ENCODE measurements at places on chromosomes 6 and 20. TPM values are rescaled to one million over a fixed set of nuclear protein-coding genes. Genes with fewer than 3 reads are reported as not detected.

KIF25 gene
- 0.43 TPM for total RNA-seq

LY86 gene
- total RNA-seq: 7.0 TPM

PACSIN1 gene
- 1.4 TPM for total RNA-seq

C6orf15 gene
- total RNA-seq: not detected

HUS1B gene
- total RNA-seq: 0.46 TPM

SLPI gene
- total RNA-seq: 548 TPM

ETV7 gene
- 2.5 TPM for total RNA-seq

TBCC gene
- 19.7 TPM for total RNA-seq

OR14J1 gene
- 0.20 TPM for total RNA-seq

TMEM200A gene
- 1.9 TPM for total RNA-seq

GRCh38 chr6:158639056-158639455, 5.5 kb downstream of the DYNLT1 start:
- no peak for DNase-seq

GRCh38 chr6:74768120-74768519, 437.7 kb downstream of the COL12A1 start:
- no peak for DNase-seq

DNA sequence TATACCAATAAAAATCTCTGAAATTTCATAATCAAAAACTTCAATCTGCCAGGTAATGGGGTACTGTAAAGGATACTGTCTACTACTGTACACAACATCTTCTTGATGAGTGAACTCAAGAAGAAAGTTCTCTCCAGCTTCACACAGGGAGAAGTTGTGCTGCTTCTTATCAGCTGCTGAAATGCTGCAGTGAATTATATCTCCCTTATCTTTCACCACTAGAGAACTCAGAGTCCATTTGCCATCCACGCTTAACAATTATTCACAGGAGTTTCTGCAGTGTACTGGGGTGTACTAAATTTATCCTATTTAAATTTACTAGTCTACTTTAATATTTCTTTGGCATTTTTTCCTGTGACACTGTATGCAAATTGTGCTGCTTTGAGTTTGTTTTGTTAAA, 384.8 kb downstream of the TFAP2B start:
- no peak for DNase-seq

- DNase-seq: no peak
Measured at GRCh38 chr6:50655848-50656453, 57.4 kb upstream of the TFAP2D start.

GRCh38 chr6:134795001-134795400, 154.9 kb downstream of the ALDH8A1 start:
- DNase-seq: no peak

- DNase-seq: no peak
Measured at GRCh38 chr6:147029923-147030322, 174.3 kb upstream of the STXBP5 start.

- no peak for DNase-seq
Measured at GRCh38 chr20:46000262-46000996, 8.3 kb upstream of the MMP9 start.

DNA sequence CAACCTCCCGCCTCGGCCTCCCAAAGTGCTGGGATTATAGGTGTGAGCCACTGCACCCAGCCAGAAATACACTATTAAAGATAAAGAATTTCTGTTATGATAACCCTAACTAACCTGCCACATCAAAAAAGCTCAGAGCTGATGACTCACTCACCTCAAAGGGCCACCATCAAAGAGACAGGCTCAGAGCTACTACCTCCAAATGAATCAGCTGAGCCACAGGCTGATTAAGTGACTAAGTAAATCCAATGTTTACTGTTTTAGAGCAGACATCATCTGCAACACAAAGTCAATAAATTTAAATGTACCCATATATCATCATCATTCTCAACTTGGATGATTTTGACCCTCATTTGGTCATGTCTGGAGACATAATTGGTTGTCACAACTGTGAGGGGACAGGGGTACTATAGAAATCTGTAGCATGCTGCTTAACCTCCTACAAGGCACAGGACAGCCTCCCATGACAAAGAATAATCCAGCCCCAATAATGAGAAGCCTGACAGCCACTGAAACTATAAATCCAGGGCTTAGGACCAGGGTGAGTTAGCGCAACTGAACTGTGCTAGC, 106.5 kb downstream of the ATP9A start:
- DNase-seq: no peak

DNA sequence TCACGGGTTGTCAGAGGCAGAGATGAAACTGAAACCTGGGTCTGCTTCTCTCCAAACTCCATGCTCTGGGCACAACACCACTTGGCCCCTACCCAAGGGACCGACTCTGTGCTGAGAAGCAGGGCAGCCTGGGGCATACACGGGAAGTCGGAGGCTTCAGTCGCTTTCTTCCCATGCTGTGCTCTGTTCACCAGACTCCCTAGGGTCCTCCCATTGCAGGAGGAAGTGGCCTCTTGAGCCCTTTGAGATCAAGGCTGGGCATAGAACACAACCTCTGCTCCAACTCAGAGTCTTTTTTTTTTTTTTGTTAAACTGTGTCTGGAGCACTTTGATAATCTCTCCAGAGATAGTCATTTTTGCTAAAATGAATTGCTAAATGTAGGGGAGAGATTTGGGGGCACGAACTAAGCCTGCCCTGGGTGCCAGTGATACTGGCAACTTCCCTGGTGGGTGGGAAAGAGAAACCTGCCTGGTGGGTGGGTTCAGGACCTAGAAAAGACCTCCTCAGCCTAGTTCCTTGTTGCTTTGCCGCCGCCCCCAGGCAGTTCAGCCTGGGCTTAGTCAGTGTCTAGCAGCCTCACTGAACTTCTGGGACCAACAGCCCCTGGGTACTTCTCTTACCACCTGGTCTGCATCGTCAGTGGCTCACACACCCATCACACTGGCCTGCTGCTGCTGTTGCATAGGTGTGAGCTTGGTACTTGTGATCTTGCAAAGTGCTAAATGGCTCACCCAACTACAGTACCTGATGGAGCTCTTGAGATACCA, 62.0 kb downstream of the PPP1R14C start:
- DNase-seq: no peak

DNA sequence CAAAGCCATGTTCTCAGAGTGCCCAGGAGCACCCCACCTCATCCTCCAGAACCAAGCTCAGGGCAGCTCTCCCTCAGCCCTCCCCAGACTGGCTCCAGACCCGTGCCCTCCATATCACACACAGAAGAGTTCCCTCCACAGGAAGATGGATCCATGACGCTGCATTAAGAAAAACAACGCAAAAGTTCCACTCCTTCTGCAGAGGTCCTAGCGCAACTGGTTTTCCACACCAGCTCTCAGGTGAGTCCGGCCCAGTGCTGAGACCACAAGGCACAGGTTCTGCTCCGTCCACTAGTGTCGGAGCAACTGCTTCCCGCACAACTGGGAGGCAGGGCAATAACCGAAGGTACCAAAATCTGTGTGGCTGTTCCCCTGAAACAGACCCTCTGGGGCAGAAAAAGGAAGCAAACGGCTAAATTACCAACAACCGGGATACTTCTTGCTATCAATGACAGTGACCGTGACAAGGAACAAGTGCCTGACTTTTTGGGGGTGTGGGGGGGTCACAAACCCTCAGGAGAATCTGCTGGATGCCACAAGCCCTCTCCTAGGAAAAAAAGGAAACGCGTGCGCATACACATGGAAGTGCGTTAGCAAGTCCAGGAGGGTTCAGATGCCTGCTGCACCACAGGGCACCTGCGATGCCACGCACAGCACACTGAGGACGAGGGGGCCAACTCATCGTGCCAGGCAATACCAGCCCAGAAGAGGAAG, 49.2 kb downstream of the MYH7B start:
- DNase-seq: no peak

DNA sequence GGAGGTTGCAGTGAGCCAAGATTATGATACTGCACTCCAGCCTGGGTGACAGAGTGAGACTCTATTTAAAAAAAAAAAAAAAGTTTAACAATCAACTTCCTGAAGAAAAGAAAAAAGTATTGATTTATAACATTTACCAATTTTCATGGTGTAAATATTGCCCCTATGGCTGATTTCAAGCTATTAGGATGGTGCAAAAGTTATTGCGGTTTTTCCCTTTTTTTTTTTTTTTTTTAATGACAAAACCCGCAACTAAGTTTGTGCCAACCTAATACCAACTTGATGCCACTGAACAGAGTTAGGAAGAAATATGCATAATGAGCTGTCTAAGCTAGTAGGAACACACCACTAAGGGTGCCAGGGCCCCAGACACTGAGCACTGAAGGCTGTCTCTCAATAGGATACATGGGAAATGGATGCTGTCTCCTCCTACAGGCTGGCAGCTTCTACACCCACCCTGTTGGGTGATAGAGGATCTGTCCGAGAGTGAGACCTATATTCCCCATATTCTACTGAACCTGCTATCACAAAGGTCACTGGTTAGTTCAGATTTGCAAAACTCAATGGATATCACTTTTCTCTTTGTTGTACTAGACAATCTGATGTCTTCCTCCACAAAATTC, 6.5 kb upstream of the PERP start:
- no peak for DNase-seq

GRCh38 chr6:56375806-56376205, 128.4 kb upstream of the COL21A1 start:
- no peak for DNase-seq

DNA sequence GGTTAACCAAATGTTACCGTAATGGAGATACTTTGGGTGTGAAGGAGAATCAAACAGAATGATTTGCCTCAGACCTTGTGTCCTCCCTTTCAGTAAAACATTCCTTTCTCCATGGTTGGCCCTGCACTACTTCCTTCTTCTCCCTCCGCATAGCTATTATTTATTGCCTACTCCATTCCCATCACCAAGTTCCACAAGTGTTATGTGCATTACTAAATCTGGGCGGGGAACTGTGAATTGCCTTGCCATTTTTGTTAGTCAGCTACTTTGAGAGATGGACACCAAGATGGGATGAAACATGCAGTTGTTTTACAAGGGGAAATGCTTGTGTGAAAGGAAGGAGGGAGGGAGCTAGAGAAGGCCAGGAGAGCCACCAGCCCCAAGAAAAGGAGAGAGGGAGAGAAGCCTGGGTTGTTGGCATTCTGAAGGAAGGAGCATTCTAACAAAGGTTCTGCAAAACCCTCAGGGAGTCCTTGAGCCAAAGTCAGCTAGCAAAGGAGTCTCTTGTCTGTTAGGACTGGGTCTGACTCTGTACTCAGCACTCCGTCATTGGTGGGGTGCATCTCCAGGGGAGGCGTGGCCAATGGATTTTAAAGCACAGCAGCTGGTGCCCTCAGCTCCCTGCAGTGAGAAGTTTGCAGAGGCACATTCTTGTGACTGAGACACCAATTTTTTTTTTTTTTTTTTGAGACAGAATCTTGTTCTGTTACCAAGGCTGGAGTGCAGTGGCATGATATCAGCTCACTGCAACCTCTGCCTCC, 83.6 kb upstream of the CHD6 start:
- DNase-seq: no peak

DNA sequence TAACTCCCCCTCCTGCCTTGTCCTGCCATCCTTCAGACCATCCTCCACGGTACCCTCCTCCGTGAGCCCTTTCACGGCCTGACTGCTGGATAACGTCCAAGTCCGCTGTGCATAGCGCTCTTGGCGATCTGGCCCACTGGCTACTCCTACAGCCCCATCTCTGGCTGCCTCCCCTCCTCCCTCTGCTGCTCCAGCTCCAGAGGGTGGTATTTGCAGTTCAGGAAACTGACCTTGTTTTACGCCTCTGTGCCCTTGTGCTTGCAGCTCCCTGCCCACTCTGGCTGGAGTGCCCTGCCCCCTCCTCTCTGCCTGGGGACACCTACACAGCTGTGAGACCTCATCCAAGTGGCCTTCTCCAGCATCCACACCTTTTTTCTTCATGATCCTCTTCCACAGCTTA, 6.5 kb upstream of the RREB1 start:
- DNase-seq: no peak

GRCh38 chr20:57451795-57452661, 60.8 kb downstream of the RBM38 start:
- DNase-seq: no peak

DNA sequence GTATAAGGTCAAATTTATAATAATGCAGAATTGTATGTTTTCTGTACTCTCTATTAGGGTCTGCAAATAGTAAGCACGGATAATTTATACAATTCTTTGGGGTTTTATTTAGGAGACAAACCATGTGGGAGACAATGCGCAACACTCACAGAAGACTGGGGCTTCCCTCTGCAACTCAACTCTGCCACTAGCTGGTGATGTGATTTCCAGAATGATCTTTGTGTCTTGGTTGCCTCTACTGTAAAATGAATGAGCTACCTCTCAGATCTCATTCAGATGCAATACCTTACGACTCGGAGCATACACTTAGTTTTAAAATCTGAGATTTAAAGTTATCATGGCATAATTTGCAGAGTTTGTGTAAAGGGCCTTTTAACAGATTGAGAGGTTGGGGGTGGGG, 6.4 kb downstream of the MAN1A1 start:
- no peak for DNase-seq

DNA sequence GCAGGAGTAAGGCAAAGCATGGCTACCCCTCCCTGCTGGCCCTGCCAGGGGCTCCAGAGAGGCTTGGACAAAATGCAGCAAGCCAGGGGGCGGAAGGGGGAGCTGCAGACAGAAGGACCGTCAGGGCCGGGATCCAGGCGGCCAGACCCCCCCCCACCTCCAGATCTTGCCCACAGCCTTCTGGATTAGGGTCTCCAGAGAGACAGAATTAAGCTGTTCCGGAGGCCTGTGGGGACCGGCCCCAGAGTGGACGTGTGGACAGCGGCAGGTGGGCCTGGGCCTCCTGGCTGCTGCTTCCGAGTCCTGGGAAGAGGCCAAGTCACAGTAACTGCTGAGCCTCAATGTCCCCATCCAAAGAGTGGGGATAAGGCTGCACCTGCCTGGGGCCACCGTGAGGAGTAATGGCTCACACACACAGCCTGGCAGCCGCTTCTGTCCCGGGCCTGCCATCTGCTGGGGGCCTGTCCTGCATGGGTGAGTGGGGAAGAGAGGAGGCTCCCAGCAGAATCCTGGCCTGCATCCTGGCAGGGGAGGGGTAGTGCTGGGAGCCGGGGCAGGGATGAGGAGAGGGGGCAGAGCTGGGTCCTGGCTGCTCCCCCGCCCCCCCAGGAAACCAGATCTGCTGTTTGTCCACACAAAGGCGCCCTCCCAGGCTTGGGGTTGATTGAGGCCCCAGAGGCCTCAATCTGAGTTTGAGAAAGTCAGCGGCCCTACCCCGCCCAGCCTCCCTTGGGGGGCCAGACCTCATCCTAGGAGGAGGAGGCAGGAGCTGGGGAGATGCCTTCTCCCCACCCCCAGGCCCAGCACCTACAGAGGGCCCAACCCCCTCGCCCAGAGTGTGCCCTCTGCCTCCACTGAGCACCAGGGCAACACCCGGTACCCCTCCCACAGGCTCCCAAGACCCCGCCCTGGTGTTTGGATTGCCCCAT, 3.9 kb downstream of the LAMA5 start:
- no peak for DNase-seq

- no peak for DNase-seq
Measured at GRCh38 chr6:155126727-155127439, 131.8 kb downstream of the TIAM2 start.

- DNase-seq: no peak
Measured at GRCh38 chr6:2616811-2617210, 133.9 kb downstream of the MYLK4 start.
